ENCODE measurements at places on chromosomes 2 and 18. TPM values are rescaled to one million over a fixed set of nuclear protein-coding genes. Genes with fewer than 3 reads are reported as not detected.

DNA sequence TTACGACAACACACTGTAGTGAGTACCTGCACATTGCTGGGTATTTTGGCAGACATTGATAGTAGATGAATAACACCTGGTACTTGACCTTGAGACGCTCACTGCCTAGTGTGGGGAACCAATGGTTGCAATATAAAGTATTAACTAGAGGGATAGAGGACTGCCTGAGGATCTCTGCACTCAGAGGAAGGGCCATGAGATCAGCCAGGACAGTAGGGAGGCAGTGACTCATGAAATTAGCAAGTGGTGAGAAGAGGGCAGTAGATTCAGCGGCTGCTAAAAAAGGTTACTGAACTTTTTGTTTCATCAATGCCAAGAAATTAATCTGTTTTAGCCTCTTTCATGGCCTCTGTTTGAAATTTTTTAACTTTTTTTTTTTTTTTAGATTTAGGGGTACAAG is 250.8 kb upstream of the TCF4 start:
- DNase-seq = no peak

- peak; percentile 51 for DNase-seq
Measured at GRCh38 chr2:209495855-209496585, 72.2 kb downstream of the MAP2 start.

GRCh38 chr2:42901076-42901640 is 108.8 kb upstream of the HAAO start:
- no peak for DNase-seq

DNA sequence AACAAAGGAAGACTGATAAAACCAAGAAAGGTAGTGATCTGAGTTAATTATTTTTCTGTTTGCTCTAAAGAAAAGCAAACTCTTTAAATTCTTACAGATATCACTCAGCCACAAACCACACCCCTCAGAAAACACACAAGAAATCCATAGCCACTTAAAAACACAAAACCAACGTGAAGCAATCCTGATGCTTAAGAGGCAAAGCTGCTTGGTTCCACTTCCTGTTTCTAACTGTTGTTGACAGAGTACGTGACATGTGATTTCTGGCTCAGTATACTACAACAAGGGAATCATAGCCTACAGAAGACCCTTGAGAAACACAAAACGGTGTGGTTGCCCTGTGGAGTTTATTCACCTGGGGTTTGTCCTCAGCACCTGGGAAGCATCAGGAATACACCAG is 240.9 kb upstream of the APCDD1 start:
- DNase-seq = peak; percentile 82

DNA sequence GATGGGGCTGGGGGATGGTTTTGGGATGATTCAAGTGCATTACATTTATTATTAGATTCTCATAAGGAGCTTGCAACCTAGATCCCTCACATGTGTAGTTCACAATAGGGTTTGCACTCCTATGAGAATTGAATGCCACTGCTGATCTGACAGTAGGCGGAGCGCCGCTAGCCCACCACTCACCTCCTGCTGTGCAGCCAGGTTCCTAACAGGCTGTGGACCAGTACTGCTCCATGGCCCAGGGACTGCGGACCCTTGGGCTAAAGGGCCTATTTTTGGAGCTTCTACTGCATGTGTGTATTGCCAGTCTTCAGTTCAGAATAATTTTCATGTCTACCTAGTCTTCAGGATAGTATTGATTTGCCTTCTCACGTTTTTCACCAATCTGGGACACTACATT is 165.3 kb upstream of the TWIST2 start:
- DNase-seq = no peak

- peak; percentile 29 for DNase-seq
Measured at GRCh38 chr18:73511771-73512503, 635.7 kb downstream of the FBXO15 start.

- DNase-seq = peak; percentile 34
Measured at GRCh38 chr2:46942143-46942526, 26.5 kb upstream of the MCFD2 start.

DNA sequence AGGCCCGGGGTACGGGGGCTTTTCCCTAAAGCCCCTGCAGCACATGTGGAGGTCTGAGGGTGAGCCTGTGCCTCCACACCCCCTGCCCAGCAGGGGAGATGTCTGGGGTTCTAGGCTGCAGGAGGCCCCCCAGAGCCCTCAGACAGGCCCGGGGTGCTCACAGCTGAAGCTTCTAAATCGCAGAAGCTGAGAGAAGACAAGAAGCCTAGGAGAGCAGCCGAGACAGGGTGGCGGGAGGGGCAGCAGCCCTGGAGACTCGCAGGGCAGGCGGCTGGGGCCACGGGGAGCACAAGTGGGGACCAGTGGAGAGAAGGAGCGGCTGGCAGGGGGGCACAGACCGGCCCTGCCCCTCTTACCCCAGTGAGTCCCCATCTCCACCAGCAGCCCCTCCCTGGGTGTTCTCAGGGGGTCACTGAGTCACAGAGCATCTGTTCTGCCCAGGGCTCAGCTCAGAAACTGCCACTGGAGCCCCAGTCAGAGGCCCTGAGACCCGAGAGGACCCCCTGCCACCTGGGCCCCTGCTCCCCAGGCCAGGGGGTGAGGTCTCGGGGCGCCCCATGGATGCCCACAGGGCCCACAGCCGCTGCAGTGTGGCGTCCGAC is 26.1 kb downstream of the GPC1 start:
- no peak for DNase-seq

DNA sequence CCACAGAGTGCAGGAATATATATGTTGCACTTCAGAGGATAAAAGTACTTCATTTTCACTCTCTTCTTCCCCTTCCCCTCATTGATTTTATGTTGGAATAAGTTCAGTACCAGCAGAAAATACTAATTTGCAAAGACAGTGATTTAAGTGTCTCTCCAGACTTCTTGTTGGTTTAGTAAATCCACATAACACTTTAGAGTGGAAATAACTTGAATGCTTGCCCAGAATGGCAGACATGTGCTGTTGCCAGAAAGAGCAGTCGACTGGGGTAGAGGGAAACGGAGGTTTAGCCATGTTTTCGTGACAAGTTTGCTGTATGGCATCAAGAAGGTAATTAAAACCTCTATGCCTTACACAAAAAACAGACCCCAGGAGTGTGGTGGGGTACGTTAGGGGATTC is 246.0 kb upstream of the CXCR4 start:
- DNase-seq = peak; percentile 49

DNA sequence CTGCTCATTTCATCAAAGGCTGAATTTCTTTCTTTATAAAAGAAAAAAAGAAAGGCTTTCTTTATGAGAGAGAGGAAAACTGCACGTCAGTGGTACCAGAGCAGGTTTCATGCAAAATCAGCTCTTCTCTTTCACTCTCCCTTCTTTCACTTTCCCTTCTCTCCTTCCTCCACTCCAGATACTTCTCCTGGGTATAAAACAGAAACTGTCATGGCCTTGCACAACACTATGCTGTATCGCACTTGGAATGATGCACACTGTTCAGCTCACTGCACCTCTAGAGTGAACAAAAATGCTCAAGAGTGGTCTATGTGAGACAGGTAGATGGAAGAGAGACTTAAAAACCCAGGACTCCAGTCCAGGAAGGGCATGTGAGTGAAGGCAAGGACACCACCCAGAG is 73.8 kb downstream of the KLF7 start:
- DNase-seq = no peak

- DNase-seq = no peak
Measured at GRCh38 chr18:52150050-52150449, 189.9 kb upstream of the DCC start.

- DNase-seq = no peak
Measured at GRCh38 chr2:179886-180285, 83.9 kb downstream of the SH3YL1 start.

DNA sequence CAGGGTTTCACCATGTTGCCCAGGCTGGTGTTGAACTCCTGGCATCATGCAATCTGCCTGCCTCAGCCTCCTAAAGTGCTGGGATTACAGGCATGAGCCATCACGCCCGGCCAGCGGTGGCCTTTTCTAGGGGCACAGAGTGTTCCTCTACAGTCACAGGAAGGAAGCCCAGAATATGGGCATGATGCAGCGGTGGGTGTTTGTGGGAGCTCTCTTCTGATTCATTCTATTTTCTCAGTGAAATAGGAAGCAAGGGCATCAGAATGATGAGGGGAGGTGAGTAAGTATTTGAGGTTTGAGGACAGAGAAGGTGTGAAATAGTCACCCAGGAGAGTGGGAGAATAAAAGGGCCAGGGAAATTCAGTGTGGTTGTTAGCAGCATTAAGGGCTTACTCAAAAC is 70.3 kb upstream of the PSME4 start:
- no peak for DNase-seq

DNA sequence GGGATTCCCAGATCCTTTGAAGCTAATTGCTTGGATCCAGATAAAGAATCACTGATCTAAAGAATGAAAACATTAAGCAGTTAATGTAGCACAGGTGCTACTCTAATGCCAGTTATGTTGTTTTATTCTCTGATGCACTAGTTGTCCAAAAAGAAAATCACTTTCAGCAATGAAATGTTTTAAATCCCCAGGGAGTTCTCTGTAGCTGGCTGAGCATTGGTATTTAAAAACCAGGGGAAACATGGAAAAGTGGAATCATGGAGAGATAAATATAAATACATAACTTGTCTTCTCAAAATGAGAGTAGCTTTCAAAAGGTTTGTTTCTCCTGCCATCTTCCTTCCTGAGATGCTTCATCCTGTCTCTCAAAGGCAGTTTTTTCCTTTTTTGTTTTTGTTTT is 37.7 kb downstream of the CD302 start:
- peak; percentile 35 for DNase-seq

GRCh38 chr2:43326101-43326825 is 99.9 kb upstream of the ZFP36L2 start:
- no peak for DNase-seq

DNA sequence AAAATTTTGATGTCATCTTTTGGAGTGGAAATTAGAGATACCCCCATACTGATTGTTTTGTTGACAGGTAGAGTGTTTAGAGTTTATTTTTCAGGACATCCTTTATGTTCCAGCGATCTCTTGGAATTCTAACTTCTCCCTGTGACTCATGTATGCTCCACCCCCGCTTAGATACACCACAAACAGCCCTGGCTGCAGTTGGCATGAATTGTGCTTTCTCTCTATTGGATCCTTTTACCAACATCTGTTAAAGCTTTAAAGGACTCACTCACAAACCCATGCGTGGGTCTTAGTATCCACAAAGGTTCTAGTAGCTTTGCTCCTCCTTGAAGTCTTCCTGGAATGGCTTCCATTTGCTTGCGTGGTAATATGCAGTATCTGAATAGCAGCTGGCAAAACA is 409.5 kb upstream of the POU3F3 start:
- peak; percentile 40 for DNase-seq

DNA sequence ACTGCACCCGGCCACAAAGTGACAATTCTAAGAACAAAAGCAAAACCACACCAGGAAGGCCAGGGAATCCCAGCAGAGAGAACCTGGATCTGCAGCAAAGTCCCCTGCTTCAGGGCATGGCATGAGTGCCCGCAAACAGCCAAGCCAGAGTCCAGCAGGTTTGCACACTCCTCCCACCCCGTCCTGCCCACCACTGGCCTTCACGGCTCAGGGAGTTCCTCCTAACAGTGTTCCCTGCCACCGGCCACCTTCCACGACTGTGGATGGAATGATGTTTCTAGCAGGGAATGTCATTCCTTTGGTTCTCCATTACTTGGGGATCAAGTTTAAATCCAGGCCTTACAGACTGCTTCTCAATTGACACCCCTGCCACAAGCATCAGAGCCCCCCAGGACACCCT is 42.0 kb upstream of the B3GNT7 start:
- no peak for DNase-seq

DNA sequence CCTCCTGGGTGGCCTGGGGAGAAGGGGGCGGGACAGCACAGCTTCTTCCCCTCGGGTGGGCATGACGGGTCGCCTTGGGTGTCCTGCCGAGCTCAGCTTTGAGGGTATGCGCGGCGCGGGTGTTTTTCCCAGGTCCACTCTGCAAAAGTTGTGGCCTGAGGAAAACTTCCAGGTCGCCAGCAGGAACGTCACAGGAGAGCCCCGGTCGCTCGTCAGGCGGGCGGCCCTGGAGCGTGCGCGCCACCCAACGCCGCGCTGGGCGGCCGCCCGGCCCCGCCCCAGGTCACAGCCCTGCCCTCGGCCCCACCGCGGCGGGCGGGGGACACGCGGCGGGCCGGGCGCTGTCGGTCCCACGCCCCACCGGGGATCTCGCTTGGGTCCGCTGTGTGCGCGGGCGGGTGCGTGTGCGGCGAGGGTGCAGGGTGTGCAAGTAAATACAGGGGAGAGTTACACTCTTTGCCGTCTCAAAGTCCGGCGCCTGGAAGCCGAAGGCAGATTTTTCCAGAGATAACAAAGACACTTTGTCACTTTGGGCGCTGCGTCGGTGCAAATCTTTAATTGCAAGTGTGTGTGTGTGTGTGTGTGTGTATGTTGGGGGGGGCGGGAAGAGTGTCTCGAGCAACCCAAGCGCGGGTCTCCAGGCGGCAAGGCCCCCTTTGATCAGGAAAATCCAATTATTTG is 616 bp upstream of the SP5 start:
- DNase-seq = no peak

GRCh38 chr2:154403242-154403790 is 295.2 kb upstream of the KCNJ3 start:
- DNase-seq = no peak

DNA sequence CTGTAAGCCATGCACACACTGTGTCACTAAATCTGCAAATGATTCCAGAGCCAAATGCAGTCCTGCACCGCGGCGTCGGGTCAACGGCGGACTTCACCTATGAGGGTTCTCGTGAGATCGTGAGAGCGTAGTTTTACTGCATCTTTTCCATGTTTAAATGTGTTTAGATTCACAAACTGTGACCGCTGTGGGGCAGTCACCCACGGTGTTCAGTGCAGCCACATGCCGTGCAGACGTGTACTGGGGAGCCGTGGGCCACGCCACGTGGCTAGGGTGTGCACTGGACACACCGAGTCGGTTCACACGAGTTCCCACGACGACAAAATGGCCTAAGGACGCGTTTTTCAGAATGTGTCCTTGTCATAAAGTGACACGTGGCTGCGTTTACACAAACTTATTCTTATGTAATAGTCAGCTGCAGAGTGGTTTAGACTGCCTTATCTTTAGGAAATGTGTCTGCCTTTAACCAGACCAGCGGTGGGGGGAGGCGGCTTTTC is 34.1 kb downstream of the NFATC1 start:
- DNase-seq = no peak

Gene ANKRD23
- 6.5 TPM for total RNA-seq

Gene MYCN
- 5.9 TPM for total RNA-seq

Gene LDAH
- total RNA-seq = 15.5 TPM

Gene PDE11A
- 0.62 TPM for total RNA-seq

Gene HDLBP
- 332 TPM for total RNA-seq

Gene NMS
- not detected for total RNA-seq

Gene POTEI
- total RNA-seq = not detected

Gene MOB1A
- total RNA-seq = 56.1 TPM

Gene IL1A
- total RNA-seq = not detected

Gene MRO
- 0.22 TPM for total RNA-seq

All from muscle of leg (tissue), 16 donors.